ENCODE measurements at places on chromosomes 11 and 22.

DNA sequence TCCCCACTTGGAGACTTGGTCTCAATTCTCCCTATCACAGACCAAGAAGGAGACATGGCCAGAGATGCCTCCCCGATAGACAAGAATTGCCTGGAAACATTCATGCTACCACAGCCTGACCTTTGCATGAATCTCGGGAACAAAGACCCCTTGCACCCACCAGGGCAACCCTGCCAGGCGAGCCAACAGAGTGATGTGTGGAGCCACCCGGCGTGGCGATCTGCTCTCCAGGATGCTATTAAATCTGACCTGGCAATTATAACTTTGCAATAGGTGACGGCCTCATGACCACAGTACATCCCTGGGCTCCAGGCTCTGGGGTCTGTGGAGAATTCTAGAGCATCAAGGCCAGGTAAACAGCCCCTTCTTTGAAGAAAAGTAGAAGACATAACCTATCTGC, 31.1 kb upstream of the MN1 start:
- no peak for DNase-seq

GRCh38 chr11:31711137-31711536, 100.0 kb downstream of the PAX6 start:
- no peak for DNase-seq

GRCh38 chr11:22474616-22475015, 136.4 kb downstream of the SLC17A6 start:
- DNase-seq: no peak

DNA sequence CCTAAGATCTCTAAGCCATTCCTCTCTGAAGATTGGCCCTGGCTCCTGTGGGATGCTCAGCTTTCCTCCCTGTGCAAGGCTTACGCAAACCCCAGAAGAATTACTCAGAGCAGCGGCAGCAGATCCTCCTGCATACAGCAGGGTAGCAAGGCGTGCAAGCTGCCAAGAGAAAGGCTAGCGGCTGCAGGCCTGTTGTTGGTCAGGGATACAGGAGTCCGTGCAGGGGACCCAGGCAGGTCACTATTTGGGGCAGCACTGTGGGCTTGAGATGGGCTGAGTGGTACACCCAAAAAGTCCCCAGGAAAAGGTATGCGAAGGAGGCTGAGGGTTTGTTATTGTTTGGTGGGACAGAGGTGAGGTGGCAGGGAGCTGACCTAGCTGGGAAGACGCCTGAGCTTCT, 1.5 kb downstream of the GLB1L2 start:
- no peak for DNase-seq

GRCh38 chr11:64339754-64340408, at the start of gene CCDC88B:
Gene CCDC88B (plus strand): TSS chr11:64340204. CDS start chr11:64340267, 63 bp downstream.
- DNase-seq: peak; percentile 58

DNA sequence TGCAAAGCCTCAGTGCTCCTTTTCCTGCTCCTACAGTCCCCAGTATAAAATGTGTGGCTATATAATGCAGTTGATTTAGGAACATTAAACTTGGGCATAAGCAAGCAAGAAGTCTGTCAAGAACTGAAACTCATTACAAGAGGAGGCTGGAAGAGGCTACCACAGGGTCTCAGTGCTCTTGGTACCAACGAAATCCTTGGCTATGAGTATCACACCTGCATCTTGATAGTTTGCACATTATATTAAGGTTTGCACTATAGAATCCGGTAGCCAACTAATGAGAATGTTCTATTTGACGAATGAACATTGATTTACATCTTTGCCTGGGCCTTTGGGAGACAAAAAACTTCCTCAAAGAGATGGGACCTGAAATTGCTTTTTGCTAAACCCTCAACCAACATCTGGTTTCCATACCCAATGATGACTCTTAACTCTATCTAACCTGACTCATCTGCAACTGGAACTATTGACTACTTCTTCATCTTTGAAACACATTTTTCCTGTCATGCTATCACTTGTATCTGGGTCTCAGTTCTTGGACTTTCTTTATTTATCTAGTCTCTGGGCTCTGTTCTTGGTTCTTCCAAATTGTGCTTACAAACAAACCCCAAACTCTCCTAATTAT, 207.2 kb upstream of the CTSC start:
- no peak for DNase-seq

- DNase-seq: no peak
These were observed 4.5 kb downstream of the FHIP1B start for GRCh38 chr11:6229911-6230310.

DNA sequence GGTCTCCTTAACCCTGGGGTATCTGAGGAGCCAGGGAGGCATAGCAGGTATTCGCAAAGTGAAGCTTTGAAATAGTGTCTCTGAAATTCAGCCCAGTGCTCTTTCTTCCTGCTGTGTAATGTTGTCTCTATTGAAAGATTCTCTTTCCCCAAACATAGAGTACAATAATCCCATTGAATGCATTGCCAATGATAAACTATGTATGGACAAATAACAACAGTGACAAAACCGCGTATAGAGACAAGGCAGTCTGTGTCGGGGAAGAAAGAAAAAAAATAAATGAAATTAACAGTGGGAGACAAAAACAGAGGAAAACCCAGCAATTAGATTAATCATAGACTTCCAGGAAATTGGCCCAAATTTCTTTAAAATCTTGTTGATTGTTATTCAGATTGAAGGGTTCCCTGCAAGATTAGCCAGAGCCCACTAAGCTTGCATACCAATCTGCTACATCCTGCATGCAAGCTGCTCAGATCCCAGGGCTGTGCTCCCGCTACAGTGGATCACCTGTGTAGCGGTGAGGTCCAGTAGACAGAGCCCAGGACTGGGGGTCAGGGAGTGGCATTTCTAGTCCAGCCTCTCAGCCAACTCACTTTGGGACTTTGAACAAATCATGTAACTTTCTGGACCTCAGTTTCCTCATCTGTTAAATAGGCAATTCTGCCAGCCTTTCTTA, 492.8 kb downstream of the INSC start:
- no peak for DNase-seq

DNA sequence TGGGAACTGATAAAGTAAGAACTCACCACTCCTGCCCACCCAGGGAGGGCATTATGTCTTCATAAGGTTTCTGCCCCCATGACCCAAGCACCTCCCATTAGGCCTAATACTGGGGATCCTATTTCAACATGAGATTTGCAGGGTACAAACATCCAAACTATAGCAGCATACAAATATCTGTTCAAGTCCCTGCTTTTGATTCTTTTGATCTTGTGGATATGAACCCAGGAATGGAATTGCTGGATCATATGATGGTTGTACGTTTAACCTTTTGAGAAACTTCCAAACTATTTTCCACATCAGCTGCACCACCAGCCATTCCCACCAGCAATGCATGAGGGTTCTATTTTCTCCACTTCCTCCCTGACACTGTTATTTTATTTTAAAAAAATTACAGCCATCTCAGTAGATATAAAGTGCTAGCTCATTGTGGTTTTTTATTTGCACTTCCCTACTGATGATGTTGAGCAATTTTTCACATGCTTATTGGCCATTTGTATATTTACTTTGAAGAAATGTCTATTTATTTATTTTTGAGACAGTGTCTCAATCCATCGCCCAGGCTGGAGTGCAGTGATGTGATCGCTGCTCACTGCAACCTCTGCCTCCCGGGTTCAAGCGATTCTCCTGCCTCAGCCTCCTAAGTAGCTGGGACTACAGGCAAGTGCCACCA, 7.1 kb upstream of the ATG16L2 start:
- DNase-seq: no peak

DNA sequence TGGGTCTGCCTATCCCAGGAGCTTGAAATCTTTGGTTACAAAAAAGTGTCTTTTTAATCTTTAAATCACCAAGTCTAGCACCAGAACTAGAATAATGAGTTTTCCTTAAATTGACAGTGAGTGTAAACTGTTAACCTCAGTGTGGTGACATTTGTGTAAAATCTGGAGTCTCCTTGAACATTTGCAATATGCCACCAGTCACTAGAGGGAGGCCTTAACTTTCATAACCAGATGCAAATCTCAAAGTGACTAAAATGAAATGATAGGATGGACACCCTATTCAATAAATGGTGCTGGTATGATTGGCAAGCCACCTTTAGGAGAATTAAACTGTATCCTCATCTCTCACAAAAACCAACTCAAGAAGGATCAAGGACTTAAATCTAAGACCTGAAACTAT, 8.3 kb upstream of the SCGB1D2 start:
- no peak for DNase-seq

DNA sequence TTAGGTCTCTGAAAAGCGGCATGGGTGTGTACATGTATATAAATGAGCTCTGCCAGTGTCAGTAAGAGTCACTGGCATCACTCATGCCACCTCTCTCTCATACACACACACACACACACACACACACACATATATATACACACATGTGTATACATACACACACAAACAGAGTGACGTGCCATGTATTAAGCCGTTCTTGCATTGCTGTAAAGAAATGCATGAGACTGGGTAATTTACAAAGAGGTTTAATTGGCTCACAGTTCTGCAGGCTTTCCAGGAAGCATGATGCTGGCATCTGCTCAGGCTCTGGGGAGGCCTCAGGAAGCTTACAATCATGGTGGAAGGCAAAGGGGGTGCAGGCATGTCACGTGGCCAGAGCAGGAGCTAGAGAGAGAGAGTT, 105.6 kb upstream of the NNMT start:
- DNase-seq: no peak

- no peak for DNase-seq
These were observed 19.1 kb downstream of the CYB5R2 start for GRCh38 chr11:7654195-7654705.

DNA sequence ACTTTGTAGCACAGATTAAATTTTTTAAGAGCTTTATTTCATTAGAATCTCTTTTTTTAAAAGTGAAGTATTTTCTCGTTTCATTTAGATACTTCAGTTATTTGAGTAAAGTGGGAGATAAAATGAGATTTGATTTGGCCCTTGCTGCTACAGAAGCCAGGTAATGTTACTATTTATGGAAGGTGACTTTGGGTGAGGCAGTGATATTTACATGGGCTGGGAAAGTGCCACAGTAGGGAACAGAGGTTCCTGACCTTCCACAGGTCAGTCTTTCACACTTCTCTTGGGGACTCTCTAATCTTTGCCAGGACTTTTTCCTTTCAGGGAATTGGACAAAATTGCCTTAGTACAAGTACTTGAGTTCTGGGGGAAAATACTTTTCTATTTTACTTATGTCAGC, 20.4 kb downstream of the CTR9 start:
- DNase-seq: no peak

DNA sequence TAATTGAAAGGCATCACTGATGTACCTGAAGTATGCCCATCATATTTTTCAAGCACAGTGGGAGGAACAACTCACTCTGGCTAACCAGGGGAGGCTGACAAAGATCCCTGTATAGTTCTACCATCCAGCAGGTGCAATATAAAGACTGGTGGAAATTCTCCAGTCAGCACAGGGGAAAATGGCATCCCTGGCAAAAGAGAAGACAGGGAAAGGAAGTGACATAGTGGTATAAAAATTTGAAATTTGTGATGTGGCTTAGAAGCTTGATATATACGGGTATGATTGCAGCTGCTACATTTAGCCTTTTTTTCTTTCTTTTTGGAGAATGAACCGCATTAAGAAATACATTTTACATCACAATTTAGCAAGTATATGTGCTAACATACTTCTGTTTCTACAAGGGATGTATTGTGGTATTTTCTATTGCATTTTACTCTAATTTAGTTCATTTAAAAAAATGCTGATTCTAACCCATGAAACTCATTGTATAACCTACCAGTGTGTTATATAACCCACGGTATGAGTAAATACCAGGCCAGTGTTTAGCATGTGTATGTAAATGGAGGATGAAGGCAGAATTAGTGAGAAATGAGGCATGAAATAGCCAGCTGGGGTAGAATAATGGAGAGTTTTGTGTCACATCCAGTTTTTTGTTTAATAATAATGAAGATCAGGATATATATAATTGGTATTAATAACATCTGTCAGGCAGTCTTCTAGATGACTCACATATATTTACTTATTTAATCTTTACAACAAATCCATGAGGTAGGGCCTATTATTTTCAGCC, 186.1 kb downstream of the ARHGAP42 start:
- no peak for DNase-seq
